Epithelial cell of esophagus (primary cell): ENCODE measurements at places on chromosomes 4 and X.

DNA sequence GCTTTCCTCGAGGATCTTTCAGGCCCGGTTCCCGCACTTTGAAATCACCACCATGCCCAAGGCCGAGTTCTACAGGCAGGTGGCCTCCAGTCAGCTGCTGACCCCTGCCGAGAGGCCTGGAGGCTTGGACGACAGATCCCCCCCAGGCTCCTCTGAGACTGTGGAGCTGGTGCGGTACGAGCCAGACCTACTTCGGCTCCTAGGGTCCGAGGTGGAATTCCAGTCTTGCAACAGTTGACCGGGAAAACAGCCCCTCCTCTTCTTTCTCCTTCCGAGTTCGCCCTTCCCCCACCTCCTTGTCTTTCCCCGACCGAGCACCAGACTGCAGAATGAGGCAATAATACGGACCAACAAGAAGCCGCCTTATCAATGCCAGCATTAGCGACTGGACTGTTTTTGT is 54.4 kb downstream of the ELF4 start:
- no peak for DNase-seq

- DNase-seq: no peak
Measured at GRCh38 chr4:70787496-70787895, 52.2 kb downstream of the GRSF1 start.

DNA sequence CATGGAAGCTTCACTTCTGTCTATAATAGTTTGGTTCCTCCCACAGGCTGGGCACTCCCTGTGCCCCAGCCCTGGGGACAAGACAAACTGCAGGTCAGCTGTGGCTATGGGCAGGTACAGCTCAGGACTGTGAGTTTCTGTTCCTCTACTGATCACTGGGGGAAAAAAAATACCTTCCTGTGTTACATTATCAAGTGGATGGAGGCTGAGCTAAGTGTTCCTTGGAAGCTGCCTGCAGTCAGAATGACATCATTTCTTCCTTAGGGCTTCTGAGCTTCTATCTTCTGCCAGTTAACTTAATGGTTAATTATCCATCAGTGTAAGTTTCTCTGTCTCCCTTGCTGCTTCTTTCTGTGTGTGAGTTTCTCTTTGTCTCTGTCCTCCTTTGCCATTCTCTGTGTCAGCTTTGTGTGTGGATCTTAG is 4.6 kb downstream of the RAB33A start:
- peak; percentile 20 for DNase-seq

- DNase-seq: peak; percentile 77
Measured at GRCh38 chr4:104896660-104897645, 249.7 kb upstream of the TET2 start.

- DNase-seq: no peak
Measured at GRCh38 chrX:71636438-71637252, 18.3 kb upstream of the CXCR3 start.

DNA sequence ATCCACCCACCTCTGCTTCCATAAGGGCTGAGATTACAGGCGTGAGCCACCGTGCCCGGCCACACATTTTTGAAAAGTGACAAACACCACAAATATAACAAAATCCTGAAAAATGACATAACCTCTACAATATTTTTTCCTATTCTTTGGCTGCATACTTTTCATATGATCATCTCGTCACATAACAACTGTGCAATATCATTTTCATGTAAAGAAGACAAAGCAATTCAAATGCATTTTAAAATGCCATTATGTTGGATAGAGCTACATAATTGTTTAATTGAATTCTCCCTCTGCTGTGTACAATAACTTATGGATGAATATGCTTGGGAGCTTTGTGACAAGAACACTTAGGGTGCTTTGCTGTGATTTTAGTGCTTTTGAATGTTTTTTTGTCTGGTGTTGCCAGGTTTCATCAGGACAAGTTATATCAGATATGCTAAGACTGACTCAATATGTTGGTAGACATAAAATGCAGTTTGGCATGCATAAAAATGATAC is 132.9 kb downstream of the CHIC2 start:
- no peak for DNase-seq

DNA sequence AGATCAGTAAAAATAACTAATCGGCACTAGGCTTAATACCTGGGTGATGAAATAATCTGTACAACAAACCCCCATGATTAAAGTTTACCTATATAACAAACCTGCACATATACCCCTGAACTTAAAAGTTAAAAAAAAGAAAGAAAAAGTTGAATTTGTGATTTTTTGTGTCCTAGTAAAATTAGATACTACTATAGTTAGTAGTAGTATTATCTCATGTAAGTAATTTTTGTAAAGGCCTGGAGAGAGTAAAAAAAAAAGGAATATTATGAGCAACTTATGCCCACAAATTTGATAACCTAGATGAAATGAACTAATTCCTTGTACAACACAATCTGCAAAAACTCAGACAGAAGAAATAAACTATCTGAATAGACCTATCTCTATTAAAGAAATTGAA is 25.7 kb upstream of the SLC16A2 start:
- DNase-seq: no peak

- DNase-seq: peak; percentile 19
Measured at GRCh38 chrX:64093761-64094160, 111.7 kb downstream of the AMER1 start.

- peak; percentile 84 for DNase-seq
Measured at GRCh38 chr4:89847571-89848325, 10.8 kb upstream of the SNCA start.

- DNase-seq: peak; percentile 0
Measured at GRCh38 chrX:75547783-75548182, 24.9 kb upstream of the ZDHHC15 start.

GRCh38 chr4:85703096-85703495 is 228.1 kb downstream of the ARHGAP24 start:
- DNase-seq: no peak
